ENCODE measurements at places on chromosomes 12 and 14. TPM values are rescaled to one million over a fixed set of nuclear protein-coding genes. Genes with fewer than 3 reads are reported as not detected.

DNA sequence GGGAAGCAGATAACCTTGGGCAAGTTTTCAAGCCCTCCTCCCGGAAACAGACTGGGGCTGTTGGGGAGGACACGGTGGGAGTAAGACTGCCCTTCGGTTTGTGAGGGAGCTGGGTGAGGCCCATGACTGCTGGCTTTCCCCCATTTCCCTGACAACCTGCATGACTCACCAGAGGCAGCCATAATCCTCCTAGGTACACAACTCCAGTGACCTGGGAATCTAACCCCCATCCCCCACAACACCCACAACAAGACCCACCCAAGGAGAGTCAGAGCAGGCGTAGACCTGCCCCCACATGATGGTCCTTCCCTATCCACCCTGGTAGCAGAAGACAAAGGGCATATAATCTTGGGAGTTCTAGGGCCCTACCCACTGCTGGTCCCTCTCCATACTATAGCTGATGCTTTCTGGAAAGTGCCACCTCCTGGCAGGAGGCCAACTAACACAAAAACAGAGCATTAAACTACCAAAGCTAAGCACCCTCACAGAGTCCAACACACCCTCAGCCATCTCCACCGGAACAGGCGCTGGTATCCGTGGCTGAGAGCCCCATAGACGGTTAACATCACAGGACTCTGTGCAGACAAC, 14.8 kb downstream of the DDX24 start:
- no peaks in the 10 kb centered on the region for H3K27me3 ChIP-seq
- H3K4me3 ChIP-seq: no peak overlapping the region
- peaks cover 16% of the 10 kb centered on the region for H3K4me1 ChIP-seq
- H3K36me3 ChIP-seq: no peaks in the 10 kb centered on the region
- peak overlapping the region; percentile 13 for H3K27ac ChIP-seq

ZFHX2 gene
- 2.3 TPM for total RNA-seq

GRCh38 chr12:62584619-62585018, 118.0 kb downstream of the MON2 start:
- no peak overlapping the region for H3K4me3 ChIP-seq
- no peaks in the 10 kb centered on the region for H3K27me3 ChIP-seq
- H3K4me1 ChIP-seq: no peaks in the 10 kb centered on the region
- no peak for DNase-seq

DNA sequence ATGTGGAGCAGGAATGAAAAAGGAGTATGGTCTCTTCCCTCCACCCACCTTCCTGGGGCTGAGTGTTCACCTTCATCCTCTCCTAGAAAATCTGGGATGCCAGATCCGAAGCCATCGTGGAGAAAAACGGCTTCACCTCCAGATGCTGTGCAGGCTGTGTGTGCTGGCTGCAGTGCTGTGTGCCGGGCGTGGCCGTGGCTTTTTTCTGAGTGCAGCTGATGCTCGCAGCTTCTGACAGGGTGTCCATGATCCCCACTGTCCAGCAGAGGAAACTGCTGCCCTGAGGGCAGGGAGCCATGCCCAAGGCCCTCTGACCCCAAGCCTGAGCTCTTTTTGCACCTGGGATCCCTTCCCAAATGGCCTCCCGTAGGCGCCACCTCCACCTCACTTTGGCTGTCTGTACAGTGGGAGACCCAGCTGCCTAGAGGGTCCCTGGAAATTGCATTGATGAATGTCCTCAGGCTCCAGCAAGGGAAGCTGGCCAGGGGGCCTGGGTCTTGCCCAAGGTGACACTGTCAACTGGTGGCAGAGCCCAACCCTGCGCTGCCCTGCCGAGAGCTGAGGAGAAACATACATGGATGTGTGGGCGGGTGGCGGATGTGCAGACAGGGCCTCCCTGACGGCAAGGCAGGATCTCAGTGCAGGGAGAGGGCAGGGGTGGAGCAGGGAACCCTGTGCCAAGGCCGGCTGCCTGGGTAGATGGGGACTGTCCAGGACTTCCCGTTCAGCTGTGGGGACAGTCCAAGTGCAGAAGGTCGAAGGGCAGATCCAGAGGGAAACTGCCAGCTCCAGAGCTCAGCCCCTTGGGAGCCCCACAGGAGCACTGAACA, 53.3 kb downstream of the BEGAIN start:
- H3K27ac ChIP-seq: no peak overlapping the region
- H3K4me1 ChIP-seq: peaks cover 12% of the 10 kb centered on the region
- no peak overlapping the region for H3K4me3 ChIP-seq
- DNase-seq: peak; percentile 17

P2RX7 gene
- total RNA-seq: 9.3 TPM

LGR5 gene
- total RNA-seq: 0.84 TPM

DNA sequence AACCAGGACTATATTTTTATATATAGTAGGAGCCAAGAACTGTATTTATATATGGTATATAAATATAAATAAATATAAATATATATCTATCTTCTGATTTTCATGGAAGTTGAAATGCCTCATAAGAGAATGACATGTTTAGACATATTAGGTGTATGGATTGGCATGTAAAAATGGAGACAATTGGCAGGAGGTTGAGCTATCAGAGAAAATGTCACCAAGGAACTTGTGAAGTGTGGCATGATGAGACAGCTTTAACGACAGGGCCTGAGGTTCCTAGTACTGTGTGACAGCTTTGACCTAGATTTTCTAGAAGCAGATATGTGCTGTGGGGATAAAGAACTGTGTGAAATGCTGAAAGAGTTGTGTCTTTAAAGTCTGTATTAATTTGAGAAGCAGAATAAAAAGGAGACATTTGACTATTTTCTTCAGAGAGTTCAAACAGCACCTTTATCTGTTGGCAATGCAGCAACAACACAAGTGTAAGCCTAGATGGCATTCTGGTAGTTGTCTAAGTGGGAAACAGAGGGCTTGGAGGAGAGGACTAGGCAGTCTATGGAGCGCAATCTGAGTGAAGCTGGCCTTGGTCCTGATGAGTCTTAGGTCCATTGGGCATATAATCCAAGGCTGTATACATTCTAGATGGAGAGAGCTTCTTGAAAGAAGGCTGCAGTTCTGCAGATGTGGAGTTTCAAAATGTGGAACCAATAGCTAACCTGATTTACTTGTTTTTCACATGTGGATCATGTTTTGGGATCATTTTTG, 47.7 kb upstream of the MDGA2 start:
- H3K27ac ChIP-seq: no peak overlapping the region
- no peak for DNase-seq
- H3K4me3 ChIP-seq: no peak overlapping the region
- H3K4me1 ChIP-seq: no peaks in the 10 kb centered on the region
- H3K27me3 ChIP-seq: no peaks in the 10 kb centered on the region

GRCh38 chr12:237026-237815, 23.3 kb upstream of the SLC6A12 start:
- no peak overlapping the region for H3K27ac ChIP-seq
- no peak for DNase-seq
- no peaks in the 10 kb centered on the region for H3K36me3 ChIP-seq

GRCh38 chr14:60758885-60759284, 24.3 kb downstream of the MNAT1 start:
- H3K27me3 ChIP-seq: no peaks in the 10 kb centered on the region
- H3K4me3 ChIP-seq: no peak overlapping the region
- H3K36me3 ChIP-seq: no peaks in the 10 kb centered on the region
- peaks cover 5% of the 10 kb centered on the region for H3K4me1 ChIP-seq

Measured in ovary (tissue), 10 donors.